ENCODE measurements at places on chromosomes 6 and 20.

GRCh38 chr6:107676042-107676441, 148.1 kb downstream of the SCML4 start:
- DNase-seq = no peak

- no peak for DNase-seq
Measured at GRCh38 chr20:61524951-61525666, 273.0 kb downstream of the CDH4 start.

GRCh38 chr6:155181498-155181897, 82.3 kb upstream of the CLDN20 start:
- no peak for DNase-seq

DNA sequence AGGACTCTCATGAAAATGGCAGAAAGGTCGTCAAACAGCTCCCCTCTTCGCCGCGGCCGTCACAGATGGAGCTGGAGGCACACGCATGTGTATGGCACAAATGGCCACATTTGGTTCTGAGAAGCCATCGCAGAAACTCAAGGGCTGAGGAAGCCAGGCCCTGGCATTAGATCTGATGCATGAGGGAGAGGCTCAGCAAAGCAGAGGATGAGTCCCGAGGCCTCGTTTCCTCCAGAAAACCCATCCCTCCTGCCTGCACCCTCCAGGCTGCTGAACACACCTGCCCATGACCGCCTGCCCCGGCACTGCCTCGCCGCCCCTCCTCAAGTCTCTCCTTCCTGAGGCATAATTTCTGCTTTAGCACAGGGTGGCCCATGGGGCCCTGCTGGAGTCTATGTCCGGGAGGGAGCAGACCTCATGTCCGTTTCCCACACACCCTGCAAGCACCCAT, 240.3 kb downstream of the DLL1 start:
- DNase-seq = no peak

GRCh38 chr6:21099338-21100314, 493.9 kb upstream of the SOX4 start:
- no peak for DNase-seq

- no peak for DNase-seq
Measured at GRCh38 chr6:145028144-145028818, 707.0 kb downstream of the EPM2A start.

DNA sequence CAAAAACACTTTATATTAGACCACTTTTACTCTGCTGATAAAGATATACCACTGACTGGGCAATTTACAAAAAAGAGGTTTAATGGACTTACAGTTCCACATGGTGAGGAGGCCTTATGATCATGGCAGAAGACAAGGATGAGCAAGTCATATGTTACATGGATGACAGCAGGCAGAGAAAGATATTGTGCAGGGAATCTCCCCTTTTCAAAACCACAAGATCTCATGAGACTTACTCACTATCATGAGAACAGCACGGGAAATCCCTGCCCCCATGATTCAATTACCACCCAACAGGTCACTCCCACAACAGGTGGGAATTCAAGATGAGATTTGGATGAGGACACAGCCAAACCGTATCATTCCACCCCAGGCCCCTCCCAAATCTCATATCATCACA, 1383.8 kb upstream of the MAP3K7 start:
- no peak for DNase-seq

DNA sequence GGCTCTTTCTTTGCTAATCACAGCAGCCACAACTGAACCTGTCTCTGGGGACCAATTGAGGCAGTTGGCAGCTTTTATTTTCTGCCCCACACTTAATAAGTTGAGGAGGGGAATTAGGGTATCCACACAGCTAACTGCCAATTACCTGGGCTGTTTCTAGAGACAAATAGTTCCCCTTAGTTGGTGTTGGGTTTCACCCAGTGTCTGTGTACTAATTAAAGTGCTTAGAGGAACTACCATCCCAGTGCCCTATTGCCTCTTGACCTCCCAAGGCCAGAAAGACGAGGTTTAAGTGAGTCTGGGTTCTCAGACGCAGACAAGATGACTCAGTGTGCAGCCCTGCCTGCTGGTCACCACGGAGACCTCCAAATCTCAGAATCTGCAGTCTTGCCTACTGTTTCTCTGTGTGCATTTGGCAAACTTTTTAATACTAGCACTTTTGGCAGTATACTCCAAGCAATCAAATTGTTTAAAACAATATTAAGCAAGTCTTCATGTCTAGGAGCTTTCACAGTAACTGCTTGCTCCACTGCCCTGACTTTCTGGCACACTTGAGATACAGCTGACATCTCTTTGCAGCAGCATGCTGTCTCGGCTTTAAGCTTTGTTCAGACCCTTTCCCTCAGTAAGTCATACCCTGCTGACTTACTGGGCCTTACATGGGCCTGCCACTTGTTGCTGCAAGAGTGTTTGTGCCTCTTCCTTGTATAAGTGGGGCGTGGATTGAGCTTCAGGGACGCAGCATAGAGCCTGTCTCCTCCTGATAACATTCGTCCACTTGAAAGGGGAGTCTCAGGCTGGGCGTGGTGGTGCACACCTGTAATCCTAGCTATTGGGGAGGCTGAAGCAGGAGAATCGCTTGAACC, 31.9 kb downstream of the STK35 start:
- DNase-seq = no peak

DNA sequence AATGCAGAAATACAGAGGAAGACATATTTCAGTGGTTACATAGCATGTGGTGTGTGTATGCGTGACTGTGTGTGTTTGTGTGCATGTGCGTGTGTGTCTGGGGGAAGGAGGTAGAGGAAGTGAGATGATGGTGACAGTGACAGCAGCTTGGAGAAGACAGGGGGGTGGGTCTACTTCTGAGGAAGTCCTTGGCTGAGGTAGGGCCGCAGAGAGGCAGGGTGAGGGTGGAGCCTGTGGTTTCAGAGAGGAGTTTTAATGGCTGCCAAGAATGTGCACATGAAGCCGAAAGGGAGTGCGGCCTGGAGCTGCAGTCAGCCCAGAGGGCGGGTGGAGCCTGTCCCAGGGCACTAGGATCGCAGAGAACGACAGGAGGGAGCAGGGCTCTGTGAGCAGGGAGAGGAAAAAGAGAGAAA, 22.7 kb upstream of the RNF24 start:
- DNase-seq = no peak

GRCh38 chr20:10488534-10488933, 53.4 kb downstream of the SLX4IP start:
- DNase-seq = no peak

- DNase-seq = no peak
Measured at GRCh38 chr20:2891343-2891742, 18.1 kb downstream of the PTPRA start.

GRCh38 chr20:53695797-53696527, 102.3 kb upstream of the ZNF217 start:
- no peak for DNase-seq

DNA sequence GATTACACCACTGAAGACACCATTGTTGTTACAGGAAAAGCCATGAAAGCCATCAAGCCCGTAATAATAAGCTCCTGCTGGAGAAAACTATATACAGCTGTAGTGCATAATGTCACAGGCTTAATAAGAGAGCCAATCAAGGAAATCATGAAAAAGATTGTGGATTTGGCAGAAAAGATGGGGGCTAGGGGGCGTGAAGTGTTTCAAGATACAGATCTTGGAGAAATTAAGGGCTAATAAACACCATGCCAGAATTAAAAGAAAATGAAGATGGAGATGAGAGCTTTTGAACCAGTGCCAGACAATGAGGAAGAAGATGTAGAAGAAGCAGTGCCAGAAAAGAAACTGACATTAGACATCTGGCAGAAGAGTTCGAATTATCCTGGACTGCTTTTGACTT, 43.2 kb upstream of the DTNBP1 start:
- DNase-seq = no peak

- DNase-seq = no peak
Measured at GRCh38 chr6:52416629-52417151, 3.5 kb upstream of the EFHC1 start.

- DNase-seq = no peak
Measured at GRCh38 chr6:72622094-72622940, 453 bp downstream of the KCNQ5 start.

GRCh38 chr20:40683221-40683893, 5.7 kb downstream of the MAFB start:
- no peak for DNase-seq

- no peak for DNase-seq
Measured at GRCh38 chr6:27297857-27298730, 14.0 kb downstream of the POM121L2 start.

GRCh38 chr6:25010176-25010575, 74.4 kb upstream of the RIPOR2 start:
- DNase-seq = no peak

DNA sequence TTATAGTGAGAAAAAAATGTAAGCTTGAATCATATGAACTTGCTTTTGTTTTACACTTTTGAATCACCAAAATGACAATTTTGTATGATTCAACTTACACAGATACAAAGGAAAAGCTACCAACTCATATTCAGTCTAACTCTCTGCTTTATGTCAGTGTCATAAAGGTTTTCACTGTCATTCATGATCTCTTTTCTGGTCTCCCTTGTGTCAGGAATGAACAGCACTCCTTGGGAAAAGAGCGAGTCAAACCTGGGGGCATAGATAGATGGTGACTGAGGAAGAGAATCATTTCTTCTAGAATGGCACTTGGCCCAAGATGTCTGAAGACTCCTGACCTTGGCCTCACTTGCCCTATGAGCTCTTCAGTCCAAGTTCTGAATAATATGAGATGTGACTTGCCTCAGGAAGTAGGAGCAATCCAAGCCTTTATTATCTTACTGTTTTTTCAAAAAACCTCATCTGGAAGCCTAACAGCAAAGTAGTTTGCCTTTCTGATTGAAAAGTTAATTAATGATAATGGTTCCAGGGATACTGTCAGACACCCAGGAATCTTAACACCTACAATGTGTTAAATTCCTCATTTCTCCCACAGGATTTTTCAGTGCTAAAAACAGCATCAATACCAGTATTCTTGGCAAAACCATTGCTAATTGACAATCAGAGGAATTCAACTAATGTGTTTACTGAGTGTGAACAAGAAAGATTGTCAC, 270.0 kb upstream of the HSF2 start:
- no peak for DNase-seq

DNA sequence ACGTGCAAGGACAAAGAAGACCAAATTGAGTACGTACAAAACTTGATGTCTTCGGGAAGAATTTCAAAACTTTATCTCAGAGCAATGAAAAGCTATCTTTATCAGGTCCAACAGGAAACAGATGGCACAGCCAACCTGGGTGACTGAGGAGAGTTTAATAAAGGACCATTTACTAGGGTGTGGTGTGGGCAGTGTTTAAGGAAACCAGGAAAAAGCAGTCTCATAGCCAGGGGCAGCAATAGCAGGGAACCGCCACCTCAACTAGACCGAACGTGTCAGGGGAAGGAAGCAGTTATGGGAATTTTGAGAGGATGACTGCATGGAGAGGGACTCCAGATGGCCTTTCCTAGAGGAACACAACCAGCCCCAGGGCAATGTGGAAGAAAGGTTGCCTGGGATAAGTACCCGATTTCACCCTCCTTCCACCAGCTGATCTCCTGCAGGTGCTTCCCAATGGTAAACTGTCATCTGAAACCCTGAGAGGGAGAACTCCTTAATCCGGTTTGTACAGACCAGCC, 15.2 kb upstream of the TAAR5 start:
- no peak for DNase-seq

- DNase-seq = no peak
Measured at GRCh38 chr20:4767084-4767483, 45.4 kb downstream of the PRND start.

DNA sequence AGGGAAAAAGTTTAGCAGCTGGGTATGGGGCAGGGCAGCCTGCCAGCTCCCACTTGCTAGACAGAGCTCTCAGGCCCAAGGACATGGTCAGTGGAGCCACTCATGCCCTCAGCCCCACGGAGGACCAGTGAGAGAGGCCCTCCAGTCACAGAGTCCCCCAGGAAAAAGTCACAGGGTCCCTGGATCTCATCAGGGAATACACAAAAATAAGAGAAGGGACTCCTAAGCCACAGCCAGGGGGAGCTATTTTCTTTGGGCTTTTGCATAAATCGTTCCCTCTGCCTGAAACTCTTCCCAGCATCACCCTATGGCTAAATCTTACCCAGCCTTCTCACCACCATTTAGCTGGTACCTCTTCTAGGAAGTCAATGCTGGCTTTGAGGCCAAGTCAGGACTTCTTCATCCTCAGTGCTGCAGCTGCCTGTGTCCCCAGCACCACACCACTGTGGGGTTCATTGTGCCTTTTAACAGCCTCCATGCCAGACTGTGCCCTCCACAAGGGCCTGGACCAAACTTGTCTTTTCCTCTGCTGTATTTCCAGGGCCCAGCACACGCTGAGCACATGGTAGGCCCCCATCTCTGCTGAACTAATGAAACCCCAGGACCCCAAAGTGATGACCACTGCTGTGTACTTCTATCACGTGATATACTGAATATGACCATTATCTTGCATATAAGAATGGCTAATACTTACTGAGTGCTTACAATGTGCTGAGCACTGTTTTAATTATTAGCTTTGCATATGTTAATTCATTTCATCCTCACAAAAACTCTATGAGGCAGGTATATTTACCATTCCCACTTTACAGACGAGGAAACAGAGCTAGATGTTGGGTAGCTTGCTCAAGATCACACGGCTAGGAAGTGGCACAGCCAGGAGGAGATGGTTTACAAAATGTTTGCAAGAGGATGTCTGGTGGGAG, 2.0 kb downstream of the ZNF335 start:
- no peak for DNase-seq

DNA sequence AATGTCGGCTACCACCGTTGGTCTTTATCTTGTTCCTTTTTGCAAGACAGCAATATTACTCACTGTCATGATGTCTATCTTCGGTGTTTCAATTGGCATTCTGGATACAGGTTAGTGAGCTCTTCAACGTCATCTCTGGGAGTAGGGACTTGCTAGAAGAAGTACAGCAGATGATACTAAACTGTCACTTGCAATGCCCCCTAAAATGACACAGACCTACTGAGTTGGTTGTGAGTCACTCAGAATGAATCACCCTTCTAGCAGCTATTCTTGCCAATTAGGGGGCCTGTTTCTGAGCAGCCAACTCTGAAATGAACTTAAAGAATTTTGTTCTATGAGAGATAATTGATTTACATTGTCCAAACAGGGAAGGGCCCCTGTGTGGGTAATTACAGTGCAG, 176.5 kb downstream of the SLC16A10 start:
- no peak for DNase-seq

DNA sequence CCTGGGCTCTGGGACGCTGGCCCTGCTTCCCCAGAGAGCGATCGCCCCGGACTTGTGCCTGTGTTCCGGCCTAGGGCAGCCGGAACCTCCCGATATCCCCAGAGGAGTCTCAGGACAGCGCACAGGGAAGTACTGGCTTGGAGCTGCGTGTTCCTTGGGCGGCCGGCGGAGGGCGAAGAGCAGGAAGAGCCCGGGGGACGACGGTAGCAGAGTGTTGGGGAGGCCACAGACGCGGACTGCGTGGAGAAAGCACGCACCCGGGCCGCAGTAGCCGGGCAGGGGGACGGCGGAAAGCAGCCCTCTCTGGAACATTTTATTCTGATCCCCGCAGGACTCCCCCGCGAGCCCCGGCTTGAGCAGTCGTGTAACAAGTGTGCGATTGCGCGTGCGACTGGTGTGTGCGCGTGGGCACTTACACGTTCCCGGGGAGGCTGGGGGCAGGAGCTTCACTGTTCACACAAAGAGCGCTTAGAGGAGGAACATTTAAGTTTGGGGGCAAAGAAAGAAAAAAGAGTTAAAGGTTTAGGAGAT, 36.1 kb downstream of the NCR2 start:
- no peak for DNase-seq

- DNase-seq = no peak
Measured at GRCh38 chr6:100493206-100493888, 28.6 kb upstream of the SIM1 start.

- DNase-seq = no peak
Measured at GRCh38 chr6:105994591-105995390, 91.3 kb upstream of the PRDM1 start.

Data from vagina (tissue), 2 donors.